ENCODE measurements at places on chromosomes 3 and 15.

- peak; percentile 29 for DNase-seq
These were observed 777 bp downstream of the CIB1 start for GRCh38 chr15:90232941-90233386.

DNA sequence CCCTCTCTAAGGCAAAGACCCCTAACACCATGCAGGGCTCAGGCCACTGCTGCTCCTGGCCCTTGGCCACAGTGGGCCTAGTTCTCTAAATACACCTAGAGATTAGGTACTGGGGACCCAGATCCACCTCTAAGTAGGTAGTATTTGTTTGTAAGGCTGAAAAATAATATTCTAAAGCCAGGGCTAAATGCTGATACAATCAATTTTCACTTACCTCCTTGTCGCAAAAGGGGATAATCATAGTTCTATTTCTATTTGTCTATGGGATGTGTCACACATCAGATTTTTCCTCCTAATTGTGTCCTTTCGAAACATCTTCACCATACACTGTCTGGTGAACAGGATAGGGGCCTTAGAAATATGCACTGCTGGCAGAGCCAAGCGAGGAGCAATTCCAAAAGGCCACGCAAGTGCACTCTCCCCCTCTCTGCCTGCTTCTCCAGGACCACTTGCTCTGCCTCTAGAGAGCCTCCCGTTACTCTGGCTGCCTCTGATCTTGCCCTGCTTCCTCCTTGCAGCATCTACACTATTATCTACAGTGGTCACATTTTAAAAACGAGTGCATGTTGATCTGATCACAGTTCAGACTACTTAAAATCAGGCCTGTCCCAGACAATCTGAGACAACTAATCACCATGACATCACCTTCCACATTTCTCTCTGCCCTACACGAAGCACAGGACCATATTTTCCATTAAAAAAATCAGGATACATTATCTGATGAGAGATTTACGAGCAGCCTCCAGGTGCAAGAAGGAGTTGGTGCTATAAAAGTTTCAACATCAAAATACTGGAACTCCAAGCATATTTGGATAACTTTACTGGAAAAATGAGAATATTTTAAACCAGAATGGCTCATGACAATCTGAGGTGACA lies 115.4 kb downstream of the MYLK start:
- DNase-seq = no peak

DNA sequence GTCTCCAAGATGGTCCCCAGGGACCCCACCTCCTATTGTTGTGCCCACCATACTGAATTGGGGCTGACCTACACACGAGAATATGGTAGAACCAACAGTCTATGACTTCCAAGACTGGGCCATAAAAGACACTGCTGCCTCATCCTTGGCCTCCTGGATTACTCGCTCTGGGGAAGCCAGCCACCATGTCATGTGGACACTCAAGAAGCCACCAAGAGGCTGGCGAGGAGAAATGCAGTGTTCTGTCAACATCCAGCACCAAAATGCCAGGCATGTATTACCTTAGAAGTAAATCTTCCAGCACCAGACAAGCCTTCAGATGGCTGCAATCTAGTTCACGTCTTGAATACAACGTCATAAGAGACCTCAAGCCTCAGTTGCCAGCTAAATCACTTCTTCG lies 17.1 kb upstream of the TPM1 start:
- DNase-seq = no peak

DNA sequence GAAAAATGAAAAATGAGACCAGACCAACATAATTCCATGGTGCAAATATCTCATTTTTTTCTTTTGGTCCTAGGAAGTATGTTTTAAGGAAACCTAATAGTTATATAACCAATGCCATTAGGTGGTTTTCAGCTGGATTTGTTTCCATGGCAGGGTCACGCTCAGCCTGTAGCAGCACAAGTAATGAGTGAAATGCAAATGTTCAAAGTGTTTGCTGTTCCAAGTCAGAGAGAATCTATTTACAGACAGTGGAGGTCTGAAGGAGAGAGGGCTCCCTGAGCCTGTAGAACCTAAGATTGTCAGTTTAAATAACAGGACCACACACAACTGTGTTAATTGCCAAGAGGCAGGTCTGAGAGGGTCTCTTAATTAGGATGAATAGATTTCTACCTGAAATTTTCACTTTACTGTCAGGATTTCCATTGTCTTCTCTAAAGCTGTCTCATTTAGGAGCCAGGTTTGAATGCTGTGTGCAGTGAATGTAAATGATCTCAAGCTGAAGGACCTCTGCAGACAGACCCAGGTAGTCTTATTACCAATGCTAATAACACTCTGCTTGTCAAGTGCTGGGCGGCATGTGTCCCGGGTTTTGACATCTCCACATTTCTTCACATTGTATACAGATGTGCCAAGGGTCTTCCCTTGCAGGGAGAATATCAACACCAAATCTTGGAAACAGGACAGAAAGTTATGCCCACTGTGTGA lies 317.3 kb upstream of the NECTIN3 start:
- DNase-seq = no peak

DNA sequence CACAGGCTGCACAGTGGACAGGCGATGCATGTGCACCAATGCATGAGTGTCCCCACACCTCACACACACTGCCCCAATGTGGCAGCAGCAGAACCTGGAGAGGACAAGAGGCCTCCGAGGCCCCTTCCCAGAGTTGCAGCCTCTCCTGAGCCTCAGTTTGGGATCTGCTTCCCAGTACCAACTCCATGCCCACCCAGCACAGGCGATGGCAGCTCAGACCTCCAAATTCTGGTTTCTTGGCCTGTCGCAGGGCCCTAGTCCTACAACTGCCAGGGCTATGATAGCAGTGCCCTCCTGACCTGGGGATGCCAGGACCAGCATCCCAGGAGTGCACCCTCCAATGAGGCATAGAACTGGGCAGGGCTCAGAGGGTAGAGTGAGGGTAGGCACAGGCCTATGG lies 19.9 kb downstream of the ADAMTS7 start:
- no peak for DNase-seq

GRCh38 chr15:79977431-79978054 lies 6.5 kb upstream of the BCL2A1 start:
- no peak for DNase-seq

DNA sequence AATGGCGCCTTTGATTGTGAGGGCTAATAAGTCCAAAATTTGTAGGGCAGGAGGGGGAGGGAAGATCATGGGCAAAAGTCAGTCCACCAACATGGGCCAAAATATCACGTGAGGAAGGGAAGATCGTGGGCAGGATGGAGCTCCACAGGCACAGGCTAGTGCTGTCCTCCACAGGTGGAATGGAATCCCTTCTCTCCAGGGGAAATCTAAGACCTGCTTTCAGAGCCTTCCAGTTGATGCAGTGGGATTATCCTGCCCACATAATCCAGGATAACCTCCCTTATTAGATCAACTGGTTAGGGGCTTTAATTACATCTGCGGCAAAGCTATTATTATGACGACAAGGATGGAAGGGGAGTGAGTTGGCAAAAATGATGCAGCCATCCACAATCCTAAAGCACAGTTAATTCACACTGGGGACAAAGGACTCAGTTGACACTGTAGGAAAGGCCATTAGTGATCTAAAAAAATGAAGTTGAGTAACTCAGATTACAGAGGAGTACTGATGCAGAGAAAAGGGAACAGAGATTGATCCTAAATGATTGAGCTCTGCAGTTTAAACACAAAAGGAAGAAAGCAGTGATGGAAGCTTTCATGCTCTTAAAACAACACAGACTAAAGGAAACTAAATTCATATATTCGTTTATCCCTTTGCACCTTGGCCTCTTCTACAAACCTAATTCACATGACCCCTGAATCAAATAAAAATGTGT lies 159.8 kb downstream of the AKAP13 start:
- no peak for DNase-seq

- DNase-seq = peak; percentile 90
These were observed 453.2 kb upstream of the PROK2 start for GRCh38 chr3:72238010-72238691.

DNA sequence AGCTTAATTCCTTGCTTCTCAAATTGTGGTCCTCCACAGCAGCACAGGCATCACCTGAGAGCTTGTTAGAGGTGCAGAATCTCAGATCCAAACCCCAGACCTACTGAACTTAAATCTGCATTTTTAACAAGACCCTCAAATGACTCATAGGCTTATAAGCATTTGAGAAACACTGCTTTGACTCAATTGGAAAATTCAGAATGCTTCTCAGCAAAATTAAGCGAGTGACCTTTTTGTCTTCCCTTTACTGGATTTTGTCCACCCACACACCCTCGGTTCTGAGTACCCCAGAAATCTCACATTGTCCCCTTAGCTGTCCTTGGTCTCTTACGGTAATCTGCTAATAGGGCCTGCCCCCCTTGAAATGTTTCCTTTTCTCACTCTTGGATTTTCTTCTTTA lies 17.9 kb downstream of the CD80 start:
- DNase-seq = no peak

GRCh38 chr3:116663161-116664110 lies 46.1 kb upstream of the TUSC7 start:
- DNase-seq = no peak

DNA sequence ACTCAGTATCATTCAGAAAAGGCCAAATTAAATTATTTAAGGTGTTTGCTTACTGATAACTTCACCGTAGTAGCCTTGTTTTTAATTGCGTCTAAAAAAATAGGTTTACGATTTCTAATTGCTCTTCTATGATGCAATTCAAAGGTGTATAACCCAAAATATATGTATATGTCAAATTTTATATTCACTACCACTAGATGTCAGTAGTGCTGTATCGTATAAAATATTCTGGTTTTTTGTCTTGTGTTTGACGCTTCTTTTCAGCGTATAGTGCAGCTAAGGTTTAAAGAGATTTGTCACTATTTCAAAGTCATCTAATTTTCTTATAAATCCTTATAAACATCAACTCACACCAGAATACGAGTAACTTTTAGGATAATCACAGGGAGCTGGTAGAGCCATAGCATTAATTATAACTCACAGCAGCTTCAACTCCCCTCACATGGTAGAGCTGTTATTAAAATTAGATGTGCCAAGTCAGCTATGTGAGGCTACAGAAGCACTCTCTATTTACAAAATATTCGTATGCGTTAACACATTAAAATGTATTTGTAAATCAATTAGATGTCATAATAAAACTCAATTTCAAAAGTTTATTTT lies 3.5 kb downstream of the PFN2 start:
- peak; percentile 61 for DNase-seq

DNA sequence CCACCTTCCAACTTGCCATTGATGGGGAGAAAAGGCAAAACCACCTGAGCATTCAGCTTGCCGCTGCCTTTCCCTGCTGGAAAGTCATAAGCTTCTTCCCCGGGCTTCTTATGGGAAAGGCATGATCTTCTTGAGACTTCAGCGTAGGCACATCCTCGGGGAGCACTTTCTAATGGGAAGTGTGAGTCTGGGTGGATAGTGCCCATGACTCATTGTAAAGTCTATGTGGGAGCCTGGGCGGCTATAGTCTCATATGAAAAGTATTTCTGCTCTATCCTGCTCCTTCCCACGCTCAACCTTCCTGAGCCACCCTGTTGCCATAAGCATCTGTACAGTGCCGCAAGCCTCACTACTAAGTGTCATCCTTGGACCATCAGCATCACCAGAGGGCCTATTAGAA lies 309.9 kb upstream of the THBS1 start:
- peak; percentile 99 for DNase-seq

GRCh38 chr15:78301326-78301725 lies 1.9 kb upstream of the SKIC8 start:
- DNase-seq = no peak

DNA sequence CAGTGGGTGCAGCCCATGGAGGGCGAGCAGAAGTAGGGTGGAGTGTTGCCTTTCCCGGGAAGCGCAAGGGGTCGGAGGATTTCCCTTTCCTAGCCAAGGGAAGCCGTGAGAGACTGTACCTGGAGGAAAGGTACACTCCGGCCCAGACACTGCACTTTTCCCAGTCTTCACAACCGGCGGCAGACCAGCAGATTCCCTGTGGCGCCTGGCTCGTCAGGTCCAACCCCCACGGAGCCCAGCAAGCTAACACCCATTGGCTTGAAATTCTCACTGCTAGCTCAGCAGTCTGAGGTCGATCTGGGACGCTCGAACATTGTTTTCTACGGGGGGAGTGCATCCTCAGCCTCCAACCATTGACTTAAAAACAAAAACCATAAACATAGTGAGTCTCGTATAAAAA lies 26.5 kb downstream of the CCNB2 start:
- no peak for DNase-seq

DNA sequence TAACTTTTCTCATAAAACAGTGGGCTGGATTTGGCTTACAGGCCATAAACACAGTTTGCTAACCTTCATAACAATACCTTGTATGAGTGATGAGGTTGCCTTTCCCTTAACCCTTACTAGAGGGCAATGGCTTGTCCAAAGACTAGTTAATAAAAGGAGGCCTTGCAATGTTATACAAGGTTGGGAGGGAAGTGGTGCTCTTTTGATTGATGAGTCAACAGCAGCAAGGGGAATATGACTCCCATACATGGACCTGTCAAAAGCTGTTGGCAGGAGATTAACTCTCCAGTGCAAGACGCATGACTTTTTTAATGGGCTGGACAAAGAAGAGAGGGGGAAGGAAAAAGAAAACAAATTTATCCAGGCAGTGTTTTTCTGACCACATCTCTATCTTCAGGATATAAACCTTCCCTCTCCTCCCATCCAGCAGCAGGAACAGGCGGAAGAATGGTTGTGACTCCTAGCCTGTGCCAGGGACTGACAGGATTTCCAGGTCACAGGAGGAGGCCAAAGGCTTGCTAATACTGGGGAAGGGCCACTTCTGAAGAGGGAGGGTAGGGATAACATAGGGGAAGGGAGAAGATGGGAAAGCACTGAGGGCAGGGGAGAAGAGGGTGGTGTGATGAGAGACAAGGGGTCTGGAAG lies 35.2 kb upstream of the ARL14 start:
- peak; percentile 5 for DNase-seq

DNA sequence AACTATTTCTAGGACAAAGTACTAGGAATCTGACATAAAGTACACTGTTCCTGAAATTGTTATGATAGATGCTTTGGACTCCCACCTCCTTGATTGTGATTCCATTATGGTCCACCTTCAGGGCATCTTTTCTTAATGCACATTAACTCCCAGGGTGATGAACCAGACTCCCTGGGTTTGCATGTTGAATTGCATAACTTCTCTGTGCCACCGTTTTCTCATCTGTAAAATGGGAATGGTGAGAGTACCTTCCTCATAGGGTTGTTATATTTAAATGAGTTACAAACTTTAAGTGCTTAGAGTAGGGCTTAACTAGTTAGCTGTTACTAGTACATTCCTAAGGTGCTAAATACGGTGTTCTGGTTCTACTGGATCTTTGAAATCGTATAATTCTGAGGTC lies 81.9 kb downstream of the CMSS1 start:
- no peak for DNase-seq

All from AG10803 (cell line).